ENCODE measurements at places on chromosomes 6 and 20.

DNA sequence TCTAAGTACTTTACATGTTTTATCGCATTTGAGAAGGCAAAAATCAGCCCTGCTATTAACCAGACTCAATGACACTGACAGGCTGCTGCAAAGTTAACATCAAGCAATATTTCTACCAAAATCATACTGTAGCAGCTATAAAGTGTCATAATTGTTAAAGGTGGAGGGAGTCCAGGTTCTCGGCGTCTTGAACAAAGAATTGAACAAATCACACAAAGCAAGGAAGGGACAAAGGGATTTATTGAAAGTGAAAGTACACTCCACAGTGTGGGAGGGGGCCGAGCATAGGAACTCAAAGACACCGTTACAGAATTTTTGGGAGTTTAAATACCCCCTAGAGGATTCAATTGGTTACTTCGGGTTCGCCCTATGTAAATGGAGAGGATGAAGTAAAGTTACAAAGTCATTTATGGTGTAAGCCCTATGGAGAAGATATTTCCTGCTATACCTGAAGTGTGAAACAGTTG, 12.9 kb upstream of the ZNF391 start:
- DNase-seq = no peak

- no peak for DNase-seq
These were observed 97.7 kb downstream of the SYCP2 start for GRCh38 chr20:59835448-59836395.

DNA sequence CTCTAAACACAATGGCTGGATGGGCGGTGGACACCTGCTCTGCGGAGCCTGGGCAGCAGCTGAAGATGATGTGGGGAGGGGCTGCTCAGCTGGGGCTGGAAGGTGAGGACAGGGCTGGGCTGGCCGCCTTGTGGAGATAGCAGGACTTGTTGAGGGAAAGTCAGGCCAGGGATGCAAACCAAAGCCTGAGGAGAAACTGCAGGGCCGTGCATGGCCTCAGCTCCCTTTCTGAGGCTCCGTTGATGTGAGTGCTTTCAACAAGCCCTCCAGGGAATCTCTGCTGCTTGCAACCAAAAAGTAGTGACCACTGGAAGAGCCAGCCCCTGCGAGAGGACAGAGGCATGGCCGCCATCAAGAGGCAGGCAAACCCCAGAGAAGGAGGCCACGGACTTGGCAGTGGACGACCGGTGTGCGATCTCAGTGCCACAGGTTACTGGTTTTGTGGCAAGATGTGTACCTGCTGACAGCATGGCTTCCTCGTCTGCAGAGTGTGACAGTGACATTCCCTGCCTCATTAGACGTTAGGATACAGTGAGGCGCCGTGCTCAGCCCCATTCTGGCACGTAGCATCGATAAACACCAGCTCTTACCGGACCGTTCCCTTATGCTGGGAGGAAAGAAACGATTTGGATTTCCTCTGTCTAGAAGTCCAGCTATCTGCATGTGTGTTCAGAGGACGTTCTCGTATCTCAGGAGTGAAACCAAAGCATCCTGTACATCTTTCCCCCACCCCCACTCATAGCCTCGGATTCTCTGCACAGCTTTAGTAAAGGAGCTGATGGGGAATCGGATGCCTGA, 37.9 kb downstream of the ERMARD start:
- no peak for DNase-seq

DNA sequence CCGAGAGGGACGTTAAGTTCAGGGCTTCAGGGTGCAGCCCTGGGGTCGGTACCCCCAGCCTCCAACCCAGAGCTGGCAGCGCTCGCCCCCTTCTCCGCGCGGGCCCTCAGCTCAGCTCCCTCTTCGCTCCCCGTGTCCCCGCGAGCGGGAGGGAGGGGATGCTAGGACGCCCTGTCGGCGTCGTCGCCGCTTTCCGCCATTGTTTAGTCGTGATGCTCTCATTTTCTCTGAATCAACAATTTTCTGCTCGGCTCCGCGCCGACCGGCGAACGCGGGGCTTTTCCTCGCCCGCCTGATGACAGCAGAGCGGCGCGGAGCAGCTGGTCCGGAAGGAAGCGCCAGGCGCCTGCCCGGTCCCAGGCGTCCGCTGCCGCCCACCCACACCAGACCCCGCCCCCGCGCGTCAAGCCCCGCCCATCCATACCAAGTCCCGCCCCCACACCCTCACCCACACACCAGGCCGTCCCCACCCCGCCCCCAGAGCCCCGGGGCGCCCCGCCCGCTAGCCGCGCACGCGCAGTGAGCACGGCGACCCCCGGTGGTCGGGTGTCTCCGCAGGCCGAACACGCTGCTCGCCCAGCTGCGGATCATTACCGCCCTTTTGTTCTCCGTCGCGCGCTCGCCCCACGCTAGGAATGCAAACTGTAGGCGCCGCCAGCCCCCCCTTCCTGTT, 50.1 kb upstream of the SLC32A1 start:
- peak; percentile 92 for DNase-seq

DNA sequence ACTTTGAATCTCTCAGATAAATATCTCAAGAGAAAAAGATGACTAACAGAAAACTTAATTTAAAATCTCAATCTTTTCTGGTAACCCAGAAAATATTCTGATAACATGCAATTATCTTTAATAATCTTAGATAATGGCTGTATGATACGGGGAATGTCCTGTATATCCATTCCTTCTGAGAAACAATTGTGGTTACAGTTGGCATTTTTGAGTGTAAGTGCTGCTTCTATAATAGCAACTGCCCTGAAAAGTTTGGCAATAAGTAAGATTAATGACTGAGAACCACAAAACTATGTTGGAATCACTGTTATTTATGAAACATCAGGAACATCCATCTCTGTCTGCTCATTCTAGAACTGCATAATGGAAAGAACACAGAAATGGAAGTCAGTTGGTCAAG, 819.7 kb downstream of the TBC1D32 start:
- DNase-seq = no peak

DNA sequence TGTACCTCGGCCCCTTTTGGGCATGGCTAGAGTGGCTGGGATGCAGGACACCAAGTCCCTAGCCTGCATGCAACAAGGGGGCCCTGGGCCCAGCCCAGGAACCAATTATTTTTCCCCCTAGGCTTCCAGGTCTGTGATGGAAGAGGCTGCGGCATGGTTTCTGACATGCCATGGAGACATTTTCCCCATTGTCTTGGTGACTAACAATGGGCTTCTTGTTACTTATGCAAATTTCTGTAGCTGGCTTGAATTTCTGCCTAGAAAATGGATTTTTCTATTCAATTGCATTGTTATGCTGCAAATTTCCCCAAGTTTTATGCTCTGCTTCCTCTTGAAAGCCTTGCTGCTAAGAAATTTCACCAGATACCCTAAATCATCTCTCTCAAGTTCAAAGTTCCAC, 1269.6 kb upstream of the CITED2 start:
- no peak for DNase-seq

GRCh38 chr6:21519642-21520041, 73.9 kb upstream of the SOX4 start:
- no peak for DNase-seq

GRCh38 chr6:71292001-71292400, 3.4 kb downstream of the OGFRL1 start:
- DNase-seq = no peak

DNA sequence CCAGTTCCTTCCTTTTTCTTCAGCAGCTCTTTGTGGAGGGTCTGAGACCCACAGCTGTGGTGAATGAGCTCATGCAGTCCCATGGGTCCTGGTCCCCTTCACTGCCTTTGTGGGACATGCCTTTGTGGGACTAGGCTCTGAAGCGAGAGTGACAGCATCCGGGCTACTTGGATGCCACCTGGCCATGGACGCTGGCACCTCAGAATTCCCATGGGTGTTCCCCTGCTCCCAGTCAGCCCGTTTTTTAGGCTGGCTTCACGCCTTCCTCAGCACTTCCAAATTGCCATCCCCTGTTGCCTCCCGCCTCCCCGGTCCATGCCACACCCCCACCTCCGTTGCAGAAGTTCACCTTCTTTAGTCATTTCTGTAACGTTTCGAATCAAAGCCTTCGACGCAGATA, 45.1 kb downstream of the RAMACL start:
- no peak for DNase-seq

DNA sequence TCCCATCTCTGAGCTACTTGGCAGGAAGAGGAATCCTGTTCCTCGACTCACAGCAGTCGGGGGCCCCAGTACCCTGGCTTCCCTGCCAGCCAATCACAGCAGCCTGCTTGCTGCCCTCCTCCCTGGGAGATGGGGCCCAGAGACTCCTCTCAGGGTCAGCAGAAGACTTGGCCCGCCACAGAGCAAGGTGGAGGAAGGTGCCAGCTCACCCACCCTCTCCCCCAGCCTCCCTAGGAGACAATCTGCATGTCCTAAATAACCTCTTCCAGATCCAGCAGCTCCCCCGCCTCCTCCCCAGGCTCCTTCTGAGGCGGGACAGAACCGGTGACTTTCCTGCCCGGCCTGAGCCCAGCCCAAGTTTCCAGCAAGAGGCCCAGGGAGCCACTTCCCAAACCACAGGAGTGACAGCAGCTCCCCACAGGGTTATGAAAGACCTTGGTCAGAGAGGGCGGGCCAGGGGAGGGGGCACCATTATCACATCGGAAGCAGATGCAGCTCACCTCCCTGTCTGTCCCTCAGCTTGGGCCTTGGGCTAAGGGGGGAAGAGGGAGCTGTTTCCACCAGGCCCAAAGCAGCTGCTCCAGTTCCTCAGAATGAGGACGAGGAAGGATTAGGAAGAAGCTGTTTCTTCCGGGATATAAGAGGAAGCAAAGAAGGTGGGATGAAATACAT, 2.3 kb downstream of the CCND3 start:
- no peak for DNase-seq

DNA sequence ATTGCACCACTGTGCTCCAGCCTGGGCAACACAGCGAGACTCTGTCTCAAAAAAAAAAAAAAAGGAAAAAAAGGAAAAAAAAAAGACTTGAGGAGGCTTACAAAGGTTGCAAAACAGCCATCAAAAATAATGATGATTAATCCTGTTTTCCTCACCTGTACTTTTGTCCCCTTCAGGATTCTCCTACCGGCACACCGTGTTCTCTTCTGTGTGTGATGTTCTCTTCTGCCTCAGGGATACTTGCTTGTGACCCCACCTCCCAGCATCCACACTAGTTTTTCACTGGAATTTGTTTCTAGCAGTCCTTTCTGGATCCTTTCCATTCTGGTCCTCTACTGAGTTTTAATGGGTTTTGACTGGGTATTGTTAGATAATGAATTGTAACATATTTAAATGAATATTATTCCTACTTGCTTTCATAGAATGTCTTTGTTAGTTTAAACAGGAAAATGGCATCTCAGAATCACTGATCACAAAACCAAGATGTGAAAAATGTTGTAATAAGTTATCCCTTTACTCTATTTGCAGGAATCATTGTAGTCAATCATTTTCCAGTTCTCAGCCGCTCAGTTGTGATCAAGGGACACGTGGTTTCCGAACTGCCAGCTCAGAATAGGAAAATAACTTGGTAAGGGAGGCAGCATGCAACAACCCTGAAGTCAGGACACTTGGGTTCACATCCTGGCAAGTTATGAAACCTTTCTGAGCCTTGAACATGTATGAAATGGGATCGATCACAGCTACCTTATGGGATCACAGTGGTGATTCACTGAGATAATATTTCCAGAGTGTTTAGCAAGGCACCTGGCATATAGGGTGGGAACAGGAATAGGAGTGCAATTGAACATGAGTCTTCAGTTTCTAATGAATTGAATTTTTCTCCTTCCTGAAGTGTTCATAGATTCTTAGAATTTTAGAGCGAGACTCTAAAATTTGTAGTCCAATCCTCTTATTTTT, 8.5 kb downstream of the C6orf89 start:
- DNase-seq = no peak

- no peak for DNase-seq
These were observed 61.1 kb downstream of the FAM217A start for GRCh38 chr6:4017834-4018170.

GRCh38 chr20:24256307-24256706, 213.1 kb upstream of the SYNDIG1 start:
- no peak for DNase-seq

GRCh38 chr6:27811451-27811772, 100.8 kb downstream of the OR2B2 start:
- no peak for DNase-seq

- no peak for DNase-seq
These were observed 86.9 kb downstream of the TBC1D32 start for GRCh38 chr6:121247386-121247785.

GRCh38 chr6:161924516-161925116, 650.8 kb upstream of the AGPAT4 start:
- DNase-seq = no peak

DNA sequence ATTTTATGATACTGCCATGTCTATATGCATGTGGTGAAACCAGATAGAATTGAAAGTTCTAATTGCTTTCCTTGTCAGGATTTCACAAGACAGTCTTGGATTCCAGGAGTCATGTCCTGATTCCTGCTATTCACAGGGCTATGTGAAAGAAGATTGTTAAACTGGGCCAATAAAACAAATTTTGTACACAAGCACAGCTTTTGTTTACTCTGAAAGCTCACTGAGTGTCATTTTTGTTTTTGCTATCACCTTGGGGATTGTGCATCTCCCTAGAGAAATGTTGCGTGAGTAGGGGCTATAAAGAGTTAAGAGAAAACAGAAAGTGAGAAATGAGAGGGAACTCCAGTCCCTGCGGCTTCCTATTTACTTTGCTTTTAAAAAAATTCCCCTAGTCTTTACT, 627.5 kb downstream of the PKHD1 start:
- DNase-seq = no peak

- DNase-seq = no peak
These were observed 105.4 kb upstream of the MCHR2 start for GRCh38 chr6:100099189-100100074.

- DNase-seq = no peak
These were observed 300.9 kb upstream of the PRDM1 start for GRCh38 chr6:105785066-105785811.

DNA sequence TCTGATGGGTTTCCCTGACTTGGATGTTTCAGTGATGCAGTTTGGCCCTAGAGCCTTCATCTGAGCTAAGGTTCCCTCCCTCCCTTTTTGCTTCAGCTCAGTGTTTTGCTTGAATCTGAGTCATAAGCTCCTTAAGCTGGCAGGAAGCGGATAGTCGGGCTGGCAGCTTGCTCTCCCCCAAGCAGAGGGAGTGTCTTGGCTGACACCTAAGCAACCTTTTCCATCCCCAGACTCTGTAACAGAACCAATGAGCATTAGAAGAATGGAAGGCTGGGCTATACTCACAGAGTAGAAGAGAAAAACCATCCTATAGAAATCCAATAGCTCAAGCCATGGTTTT, 98.3 kb downstream of the HAO1 start:
- DNase-seq = no peak

DNA sequence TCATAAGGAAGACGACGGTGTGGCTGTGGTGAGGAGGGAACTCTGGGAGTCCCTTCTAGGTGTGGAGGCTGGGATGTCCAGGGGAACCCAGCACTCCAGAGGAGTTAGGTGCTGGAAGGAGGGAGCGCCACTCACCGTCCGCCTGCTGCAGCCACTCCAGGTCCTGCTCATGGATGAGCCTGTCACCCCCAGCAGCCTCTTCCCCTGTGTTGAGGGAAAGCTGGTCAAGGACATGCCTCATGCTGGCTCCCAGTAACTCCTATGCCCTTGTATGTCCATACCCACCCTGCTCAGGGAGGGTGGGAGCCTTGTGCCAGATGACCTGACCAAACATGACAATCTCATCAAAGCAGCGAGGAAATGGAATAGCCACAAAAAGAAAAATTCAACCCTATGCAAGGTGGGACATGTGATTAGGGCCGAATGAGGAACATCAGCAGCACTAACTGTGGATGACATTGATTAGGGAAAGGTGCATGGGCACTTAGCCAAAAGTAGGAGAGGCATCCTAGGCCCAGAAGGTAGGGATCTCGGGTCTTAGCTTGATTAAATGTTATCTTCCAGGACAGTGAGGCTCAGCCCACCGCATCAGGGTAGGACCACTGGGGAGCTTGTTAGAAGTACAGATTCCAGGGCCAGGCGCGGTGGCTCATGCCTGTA, 3.0 kb downstream of the DNPH1 start:
- no peak for DNase-seq

- DNase-seq = peak; percentile 77
These were observed 44.2 kb upstream of the TMEM217 start for GRCh38 chr6:37302086-37302686.
